ENCODE measurements at places on chromosomes 1 and 21.
A peak's percentile ranks its signal among the peaks of the same experiment; 100 is the strongest.

- no peaks in the 10 kb centered on the region for H3K36me3 ChIP-seq
- no peak overlapping the region for H3K27ac ChIP-seq
- no peak for DNase-seq
- no peaks in the 10 kb centered on the region for H3K27me3 ChIP-seq
- H3K4me1 ChIP-seq, result no peaks in the 10 kb centered on the region
These were observed 2.5 kb downstream of the DNMT3L start for GRCh38 chr21:44259082-44259705.

DNA sequence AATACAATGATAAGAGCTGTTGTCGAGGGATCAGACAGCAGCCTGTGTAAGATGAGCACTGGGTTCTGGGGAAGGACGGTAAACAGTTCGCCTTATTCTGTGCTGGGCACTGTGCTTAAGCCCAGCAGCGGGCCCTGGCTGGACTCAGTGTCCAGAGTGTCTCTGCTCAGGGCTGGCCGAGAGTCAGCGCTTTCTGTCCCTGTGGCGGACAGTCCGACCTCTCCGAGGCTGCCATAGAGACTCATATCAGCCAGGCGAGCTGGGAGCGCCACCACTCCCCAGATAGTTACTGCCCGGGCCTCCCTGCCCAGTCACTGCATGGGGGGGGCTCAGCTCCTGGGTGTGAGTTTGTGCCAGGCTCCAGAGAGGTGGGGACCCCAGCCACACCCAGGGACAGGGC is 14.7 kb upstream of the NPHP4 start:
- H3K4me3 ChIP-seq, result no peak overlapping the region
- H3K4me1 ChIP-seq, result peaks cover 10% of the 10 kb centered on the region
- DNase-seq, result peak; percentile 70

- no peak for DNase-seq
- H3K4me1 ChIP-seq, result no peaks in the 10 kb centered on the region
- H3K27ac ChIP-seq, result no peak overlapping the region
- no peaks in the 10 kb centered on the region for H3K27me3 ChIP-seq
These were observed 172.0 kb downstream of the HMCN1 start for GRCh38 chr1:185906186-185906585.

DNA sequence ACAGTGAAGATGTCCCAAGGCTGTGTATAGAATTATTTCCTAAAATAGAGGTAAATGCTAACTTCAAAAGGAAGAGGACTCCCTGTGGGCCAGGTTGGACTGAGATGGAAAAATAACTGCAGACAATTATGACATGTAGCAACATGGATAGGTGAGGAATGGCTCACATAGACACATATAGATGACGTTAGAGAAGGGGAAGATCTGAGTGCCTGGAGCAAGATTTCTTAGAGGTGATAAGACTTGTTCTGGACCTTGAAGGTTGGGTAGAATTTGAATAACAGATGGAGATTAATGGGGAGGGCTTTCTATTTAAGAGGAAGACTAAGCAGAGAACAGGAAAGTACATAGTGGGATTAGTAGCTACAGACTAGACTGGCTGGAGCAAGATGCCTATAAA is 76.9 kb downstream of the C1orf21 start:
- H3K4me3 ChIP-seq, result no peak overlapping the region
- peaks cover 68% of the 10 kb centered on the region for H3K4me1 ChIP-seq
- no peaks in the 10 kb centered on the region for H3K27me3 ChIP-seq

DNA sequence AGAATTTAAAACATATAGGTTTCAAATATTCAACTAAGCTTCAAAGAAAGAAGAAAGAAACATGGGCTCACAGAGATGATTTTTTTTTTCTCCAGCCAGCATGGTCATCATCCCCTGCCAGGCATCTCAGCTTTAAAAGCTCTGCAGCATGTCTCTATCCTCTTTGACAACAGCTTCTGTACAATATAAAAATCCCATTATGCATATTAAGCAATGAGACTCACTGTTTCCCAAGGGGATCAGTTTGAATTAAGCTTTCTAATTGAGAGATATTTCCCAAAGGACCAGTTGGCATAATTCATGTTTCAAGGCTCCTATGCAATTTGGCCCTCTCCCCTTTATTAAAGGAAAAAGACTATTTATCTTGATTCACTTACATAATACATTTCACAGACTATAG is 220.3 kb downstream of the GRIK1 start:
- no peak overlapping the region for H3K4me3 ChIP-seq
- no peak for DNase-seq
- no peaks in the 10 kb centered on the region for H3K27me3 ChIP-seq
- H3K36me3 ChIP-seq, result no peaks in the 10 kb centered on the region

- peaks cover 5% of the 10 kb centered on the region for H3K27me3 ChIP-seq
- no peak overlapping the region for H3K4me3 ChIP-seq
These were observed 46.2 kb downstream of the SYT2 start for GRCh38 chr1:202664083-202664482.

DNA sequence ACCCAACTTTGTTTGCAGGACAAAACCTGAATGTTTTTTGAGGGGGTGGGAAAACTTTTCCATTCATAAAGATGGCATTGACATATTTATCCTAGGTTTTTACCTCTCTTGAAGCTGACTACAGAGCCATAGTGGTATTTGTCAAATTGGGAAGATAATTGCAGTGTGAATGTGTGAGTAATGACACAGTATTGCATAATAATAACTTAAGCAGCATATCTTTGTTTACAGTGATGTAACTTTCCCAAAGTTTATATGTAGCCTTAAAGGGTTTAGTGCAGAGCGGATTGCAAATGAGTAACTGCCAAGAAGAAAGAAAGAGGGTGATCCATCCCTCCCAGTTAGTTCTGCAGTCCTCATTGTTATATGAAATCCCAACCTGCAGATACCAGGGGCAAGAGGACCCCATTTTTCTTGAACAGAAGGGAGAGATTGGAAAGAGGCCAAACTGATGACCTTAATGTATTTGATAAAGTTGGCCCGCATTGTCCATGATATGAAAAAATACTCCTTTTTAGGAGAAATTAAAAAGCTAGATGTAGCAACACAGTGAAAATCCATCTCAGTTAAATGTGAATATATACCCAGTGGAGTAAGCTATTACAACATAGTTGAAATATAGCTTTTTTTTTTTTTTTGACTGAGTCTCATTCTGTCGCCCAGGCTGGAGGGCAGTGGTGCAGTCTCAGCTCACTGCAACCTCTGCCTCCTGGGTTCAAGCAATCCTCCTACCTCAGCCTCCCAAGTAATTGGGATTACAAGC is 23.7 kb upstream of the NFIA start:
- no peak overlapping the region for H3K4me3 ChIP-seq
- peaks cover 3% of the 10 kb centered on the region for H3K4me1 ChIP-seq
- no peak overlapping the region for H3K27ac ChIP-seq
- no peaks in the 10 kb centered on the region for H3K27me3 ChIP-seq
- no peak for DNase-seq
